NCI-H774 (cell line): ENCODE measurements at places on chromosomes 11 and 22.
A peak's percentile ranks its signal among the peaks of the same experiment; 100 is the strongest.

DNA sequence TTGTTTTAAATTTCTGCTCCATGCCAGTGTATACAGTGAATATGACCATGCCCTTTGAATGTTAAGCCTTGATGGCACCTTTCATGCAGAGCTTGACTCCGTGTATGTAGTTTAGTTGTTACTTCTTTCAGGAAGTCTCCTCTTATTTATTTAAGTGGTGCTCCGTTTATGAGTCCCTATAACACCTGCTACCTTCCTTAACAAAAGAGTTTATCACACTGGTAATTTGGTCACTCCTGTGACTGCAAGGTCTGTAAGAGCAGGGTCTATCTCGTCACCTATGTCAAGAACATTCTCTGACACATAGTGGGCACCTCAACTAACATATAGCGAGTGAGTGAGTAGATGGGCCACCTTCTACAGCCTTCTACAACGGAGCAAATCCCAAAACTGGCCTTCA is 152.5 kb downstream of the CCDC34 start:
- DNase-seq, result peak; percentile 21

- DNase-seq, result no peak
Measured at GRCh38 chr11:68370211-68371111, 58.1 kb downstream of the LRP5 start.

GRCh38 chr22:50000587-50001387 is 11.8 kb downstream of the IL17REL start:
- DNase-seq, result no peak

GRCh38 chr11:59728154-59728553 is 14.5 kb upstream of the OR10V1 start:
- no peak for DNase-seq
